ENCODE measurements at places on chromosomes 16 and 17.

DNA sequence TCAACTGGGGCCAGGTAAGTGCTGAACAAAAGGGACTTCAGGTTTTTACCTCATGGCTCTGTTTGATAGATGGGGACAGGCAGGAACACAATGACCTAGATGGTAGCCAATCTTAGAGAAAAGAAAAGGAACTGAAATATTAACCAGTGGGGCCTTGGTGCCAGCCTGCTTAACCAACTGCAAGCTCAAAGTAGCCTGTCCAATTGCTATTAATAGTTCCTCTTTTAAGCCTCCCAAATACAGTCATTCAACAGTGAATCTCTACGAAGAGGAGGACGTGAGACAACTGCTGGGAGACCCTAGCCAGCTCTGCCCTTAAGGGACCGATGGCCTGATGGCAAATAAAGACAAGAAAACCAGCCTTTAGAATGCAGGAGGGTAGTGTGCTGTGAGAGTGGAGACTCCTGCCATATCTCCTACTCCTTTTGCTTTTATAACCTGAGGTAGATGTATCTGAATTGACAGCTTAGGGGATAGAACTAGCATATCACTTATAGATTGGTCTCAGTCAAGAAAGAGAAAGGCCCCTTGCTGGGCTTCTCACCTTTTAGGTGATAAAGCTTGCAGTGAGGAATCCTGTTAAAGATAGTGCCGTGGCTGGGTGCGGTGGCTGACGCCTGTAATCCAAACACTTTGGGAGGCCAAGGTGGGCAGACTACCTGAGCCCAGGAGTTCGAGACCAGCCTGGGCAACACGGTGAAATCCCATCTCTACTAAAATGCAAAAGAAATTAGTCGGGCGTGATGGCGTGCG is 28.3 kb downstream of the ARSG start:
- no peak for DNase-seq

GRCh38 chr17:39775031-39775430 is 37.3 kb downstream of the GRB7 start:
- DNase-seq: no peak

DNA sequence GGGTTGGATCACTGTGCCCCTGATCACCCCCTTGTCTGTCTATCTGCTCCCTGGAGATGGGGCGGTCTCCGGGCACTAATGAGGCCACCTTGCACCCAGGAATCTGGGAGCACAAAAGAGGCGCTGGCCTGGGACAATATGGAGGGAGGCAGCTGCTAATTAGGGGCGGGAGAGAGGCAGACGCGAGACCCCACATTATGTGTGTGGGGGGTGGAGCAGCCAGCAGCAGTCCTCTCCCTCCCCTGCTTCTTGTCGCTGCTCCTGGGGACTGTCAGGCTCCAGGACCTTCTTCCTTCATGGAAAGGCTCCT is 324 bp upstream of the HCRT start:
- DNase-seq: no peak

- DNase-seq: no peak
Measured at GRCh38 chr16:73122604-73123391, 74.9 kb upstream of the ZFHX3 start.

- no peak for DNase-seq
Measured at GRCh38 chr16:72255786-72256185, 83.8 kb upstream of the PMFBP1 start.

- DNase-seq: peak; percentile 55
Measured at GRCh38 chr17:7686222-7687071, 843 bp downstream of the TP53 start.

DNA sequence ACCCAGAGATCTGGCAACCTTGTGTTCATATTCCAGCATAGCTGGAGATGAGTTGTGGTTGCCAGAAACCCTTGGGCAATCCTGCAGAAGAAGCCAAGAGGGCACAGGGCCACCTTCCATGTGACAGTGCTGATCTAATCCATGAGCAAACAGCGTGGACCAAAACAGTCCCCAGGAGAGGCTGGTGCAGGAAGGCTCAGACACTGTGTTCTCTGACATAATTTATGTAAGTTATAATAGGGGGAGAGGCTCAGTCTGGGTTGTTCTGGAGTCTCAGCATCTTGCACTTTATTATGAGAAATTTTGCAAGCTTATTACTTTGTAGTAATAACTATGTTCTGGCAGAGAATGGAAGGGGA is 273.9 kb downstream of the HAPSTR1 start:
- no peak for DNase-seq

- DNase-seq: no peak
Measured at GRCh38 chr17:37710344-37710886, 34.4 kb downstream of the HNF1B start.

- no peak for DNase-seq
Measured at GRCh38 chr16:23651943-23652468, 10.7 kb downstream of the DCTN5 start.

DNA sequence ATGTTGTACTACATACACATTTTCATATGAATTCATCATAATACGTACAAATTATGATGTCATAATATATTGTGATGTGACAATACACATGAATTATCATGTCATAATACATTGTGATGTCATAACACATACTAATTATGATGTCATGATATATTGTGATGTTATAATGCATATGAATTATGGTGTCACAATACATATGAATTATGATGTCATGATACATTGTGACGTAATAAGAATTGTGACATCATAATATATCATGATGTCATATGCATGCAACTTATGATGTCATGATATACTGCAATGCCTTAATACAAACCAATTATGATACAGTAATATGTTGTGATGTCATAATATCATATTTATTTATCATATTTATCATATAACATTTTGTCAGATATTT is 2074.3 kb downstream of the TP53TG3F start:
- no peak for DNase-seq

DNA sequence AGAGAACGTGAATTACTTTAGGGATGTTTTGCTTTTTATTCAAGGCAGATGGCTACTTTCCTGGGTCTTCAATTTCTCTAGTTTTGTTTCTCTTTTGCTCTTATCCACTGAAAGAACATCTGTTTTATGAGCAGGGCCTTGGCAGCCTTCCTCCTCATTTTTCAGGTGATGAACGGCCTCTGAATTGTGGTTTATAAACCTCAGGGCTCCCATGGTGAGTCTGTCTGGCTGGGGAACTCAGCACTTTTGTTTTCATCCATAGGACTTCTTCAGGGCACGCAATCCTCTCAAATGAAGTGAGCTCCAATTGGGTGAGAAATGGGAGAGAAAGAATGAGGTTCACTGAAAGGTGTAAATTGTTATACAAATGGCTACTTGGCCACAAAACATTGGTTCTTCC is 186.4 kb upstream of the ERCC4 start:
- no peak for DNase-seq

- no peak for DNase-seq
Measured at GRCh38 chr16:54241525-54241924, 45.1 kb downstream of the IRX3 start.

DNA sequence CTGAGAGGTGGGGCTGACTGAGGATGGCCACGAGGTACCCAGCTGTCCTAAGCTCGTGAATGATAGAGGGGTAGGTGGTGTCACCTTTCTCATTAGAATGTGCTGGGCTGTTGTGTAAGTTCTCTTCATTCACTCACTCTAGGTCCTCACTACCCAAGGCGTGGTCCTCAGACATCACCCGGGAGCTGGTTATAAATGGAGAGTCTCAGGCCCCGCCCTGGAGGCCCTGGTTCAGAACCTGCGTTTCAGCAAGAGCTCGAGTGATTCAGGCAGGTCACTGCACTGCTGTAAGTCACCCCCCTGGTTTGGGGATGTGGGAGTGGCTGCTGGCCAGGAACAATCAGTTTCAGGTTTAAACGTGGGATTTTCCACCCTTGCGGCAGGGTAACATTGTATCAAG is 139.8 kb downstream of the FOXL1 start:
- DNase-seq: no peak

DNA sequence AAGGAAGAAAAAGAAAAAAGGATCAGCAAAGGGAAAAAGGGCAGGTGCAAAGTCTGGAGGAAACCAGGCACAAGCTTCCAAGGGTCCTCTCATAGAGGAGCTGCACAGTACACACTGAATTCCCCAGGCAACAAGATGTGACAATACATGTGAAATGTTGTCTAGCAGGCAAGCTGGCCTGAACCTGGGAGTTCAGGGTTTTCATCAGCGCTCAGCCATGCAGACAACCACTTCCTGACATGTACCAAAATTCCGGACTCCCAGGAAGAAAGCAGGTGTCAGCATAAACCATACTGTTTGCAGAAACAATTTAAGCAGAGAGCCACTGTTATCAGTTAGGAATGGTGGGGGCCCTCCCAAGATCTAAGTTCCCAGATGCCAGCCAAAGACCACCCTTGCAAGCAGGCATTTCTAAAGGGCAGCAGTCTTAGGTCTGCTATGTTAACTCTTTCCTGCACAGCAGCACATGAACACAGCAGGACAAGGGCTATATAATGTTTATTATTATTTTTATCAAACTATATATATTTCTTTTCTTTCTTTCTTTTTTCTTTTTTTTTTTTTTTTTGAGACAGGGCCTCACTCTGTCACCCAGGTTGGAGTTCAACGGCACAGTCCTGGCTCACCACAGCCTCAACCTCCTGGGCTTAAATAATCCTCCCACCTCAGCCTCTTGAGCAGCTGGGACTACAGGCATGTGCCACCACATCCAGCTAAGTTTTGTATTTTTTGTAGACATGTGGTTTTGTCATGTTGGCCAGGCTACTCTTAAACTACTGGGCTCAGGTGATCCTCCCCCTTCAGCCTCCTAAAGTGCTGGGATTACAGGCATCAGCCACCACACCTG is 10.1 kb downstream of the TK2 start:
- no peak for DNase-seq

- DNase-seq: no peak
Measured at GRCh38 chr17:41773731-41774193, 12.7 kb downstream of the JUP start.

- DNase-seq: no peak
Measured at GRCh38 chr16:83887080-83887479, 11.8 kb upstream of the MLYCD start.

DNA sequence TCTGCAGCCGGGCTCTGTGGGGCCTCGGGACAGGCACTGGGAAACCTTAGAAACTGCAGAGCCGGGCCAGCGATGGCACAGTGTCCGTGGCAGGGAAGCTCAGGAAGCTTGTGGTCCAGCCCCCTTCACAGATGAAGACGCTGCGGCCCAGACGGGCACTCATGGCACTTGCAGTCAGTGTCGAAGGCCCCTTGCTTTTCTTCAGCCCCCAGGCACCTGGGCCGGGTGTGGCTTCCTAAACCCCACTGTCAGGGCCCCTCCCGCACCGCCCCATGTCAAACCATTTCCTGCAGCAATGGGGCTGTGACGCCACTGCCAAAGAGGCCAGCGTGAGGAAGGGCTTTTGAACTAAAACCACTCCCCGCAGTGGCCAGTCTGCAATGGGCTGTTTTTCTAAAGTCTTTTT is 164.0 kb downstream of the LAT start:
- no peak for DNase-seq

DNA sequence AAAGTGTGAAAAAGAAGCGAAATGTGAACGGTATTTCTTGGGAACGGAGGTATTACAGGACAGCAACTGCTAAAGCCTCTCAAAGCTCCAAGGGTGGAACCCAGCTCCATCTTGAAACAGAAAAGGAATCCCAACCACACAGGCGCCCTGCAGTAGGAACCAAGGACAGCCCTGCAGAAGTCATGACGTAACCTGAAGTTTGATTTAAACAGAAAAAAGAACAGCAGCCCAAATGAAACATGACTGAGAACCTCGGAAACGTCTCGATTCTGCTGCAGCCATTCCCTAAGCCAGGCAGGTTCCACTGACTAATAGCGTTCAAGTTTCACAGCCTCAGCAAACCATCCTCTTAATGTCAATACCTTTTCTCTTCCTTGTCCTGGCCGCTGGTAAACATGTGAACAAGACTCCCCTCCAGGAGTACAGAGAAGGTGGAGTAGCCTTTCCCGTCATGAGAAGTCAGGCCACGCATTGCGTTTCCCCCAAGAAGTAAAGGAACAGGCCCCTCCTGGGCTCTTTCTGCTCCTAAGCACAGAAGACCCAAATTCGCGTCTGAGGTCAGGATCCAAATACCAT is 20.1 kb downstream of the SIAH1 start:
- DNase-seq: no peak

DNA sequence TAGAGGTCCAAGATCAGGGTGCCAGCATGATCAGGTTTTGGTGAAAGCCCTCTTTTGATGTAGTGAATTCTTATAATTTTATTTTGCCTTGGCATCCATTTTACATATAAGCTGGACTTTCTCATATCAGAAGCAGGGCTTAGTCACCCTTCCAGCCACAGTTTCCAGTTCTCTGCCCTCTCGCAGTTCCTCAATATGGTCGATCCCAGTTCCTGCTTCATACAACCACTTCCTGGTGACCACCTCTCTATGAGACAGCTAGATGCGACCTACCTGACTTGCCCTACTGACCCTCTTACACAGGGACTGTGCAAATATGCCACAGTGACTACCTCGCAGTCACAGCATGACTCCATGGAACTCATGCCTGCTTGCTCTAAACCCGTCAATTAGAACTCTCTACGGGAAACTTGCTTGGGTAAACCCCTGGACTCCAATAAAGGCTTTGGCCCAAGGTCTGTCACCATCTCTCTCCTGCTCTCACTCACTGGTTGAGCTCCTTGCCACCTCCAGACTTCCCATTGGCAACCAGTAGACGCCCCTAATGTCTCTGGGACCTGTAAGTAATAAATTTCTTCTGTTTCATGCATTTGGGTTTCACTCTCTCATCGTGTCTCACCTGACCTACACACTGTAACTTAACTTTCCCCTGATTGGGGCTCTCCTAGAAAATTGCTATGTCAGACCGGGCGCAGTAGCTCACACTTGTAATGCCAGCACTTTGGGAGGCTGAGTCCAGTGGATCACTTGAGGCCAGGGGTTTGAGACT is 21.4 kb downstream of the CD300LG start:
- no peak for DNase-seq

- no peak for DNase-seq
Measured at GRCh38 chr16:65751622-65752521, 614.6 kb upstream of the CDH5 start.

DNA sequence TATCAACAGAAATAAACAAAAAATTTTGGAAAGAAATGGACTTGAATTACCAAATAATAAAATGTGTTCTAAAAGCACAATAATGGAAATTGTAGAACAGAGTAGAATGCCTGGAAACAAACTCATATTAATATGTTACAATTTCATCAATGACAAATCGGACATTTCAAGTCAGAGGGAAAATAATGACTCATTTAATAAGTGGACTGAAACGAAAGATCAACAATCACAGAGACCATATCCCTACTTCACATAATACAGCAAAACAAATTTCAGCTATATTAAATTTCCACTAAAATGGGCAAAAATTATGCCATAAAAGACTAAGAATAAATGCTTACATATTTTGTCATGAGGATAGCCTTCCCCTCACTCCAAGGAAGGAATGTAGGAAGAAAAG is 25.7 kb downstream of the CDYL2 start:
- no peak for DNase-seq

Measured in AG04450 (cell line).